ENCODE measurements at places on chromosomes 11 and 22.

GRCh38 chr22:35425971-35426800 lies 26.2 kb downstream of the MCM5 start:
- no peak for DNase-seq

DNA sequence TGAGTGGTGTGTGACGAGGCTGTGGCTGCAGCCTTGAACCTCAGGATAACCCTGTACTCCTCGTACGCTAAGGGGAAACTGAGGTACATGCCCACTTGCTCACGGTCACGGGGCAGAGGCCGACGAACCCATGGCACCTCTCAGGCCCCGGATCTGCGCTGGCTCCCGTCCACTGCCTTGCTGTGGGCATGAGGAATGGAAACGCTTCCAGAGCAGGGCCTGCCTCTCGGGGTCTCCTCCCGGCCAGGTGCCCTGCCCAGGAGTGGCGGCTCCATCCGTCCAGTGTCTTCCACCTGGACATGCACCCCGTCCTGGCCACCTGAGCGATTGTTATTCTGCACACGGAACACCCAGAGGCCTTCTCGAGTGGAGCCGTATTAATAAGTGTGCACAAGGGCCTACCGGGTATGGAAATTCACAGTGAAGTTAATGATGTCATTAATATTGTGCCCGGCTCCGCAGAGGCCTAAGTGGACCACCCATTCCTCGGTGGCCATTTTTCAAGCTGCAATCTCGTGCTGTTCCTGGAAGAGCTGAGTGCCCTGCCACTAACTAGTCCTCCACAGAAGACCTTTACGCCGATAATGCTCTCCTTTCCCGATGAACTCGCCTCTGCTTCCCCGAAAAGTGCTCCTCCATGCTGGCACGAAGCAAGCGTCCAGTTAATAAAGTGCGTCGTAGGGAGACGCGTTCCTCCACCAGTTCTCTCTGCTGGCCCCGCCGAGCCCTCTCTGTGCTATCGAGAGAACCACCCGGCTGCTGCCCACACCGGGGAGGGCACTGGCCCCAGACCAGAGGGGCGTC lies 927.9 kb downstream of the BRD1 start:
- DNase-seq: no peak

DNA sequence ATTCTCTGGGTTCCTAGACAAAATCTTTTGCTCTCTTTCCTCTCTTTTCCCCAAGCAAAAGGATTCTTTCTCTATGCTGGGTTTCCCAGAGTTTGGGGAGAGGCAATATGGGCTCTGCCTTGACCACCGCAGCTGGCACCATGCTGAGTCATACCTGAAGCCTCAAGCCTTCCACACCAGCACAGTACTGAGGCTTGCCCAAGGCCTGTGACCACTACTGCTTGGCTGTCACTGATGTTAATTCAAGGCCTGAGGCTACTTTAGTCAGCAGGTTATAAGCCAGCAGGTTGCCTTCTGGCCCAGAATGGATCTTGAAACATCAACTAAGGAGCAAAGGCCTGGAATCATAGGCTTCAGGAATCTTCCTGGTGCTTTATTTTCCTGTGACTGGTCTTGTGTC lies 185.3 kb downstream of the DYNC2H1 start:
- DNase-seq: no peak

DNA sequence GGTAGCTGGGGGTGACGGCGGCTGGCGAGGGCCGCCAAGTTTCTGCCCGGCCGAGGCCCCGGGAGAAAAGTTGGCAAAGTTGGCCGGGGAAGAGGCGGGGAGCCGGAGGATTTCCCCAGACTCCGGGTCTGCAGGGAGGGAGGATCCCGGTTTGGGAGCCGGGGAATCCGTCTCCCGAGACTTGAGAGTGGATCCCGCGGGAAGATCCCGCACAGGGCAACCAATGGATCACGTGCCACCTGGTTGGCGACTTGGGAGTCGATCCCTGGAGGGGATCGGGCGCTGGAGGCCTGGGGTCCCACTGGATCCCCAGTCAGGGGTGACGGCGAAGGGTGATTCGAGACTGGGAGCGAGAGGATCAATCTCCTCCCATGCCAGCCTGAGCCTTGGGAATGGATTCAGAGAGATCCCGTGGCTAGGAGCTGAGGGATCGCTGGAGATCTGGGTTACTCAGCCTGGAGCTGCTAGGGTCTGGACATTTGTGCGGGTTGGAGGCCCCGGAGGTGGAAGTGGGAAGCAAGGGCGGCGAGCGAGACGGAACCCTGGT lies 394 bp downstream of the KIAA1671 start:
- no peak for DNase-seq

GRCh38 chr22:35553341-35553740 lies 12.7 kb downstream of the RASD2 start:
- no peak for DNase-seq
